COR-L47 (cell line): ENCODE measurements at places on chromosomes 11 and 22.
A peak's percentile ranks its signal among the peaks of the same experiment; 100 is the strongest.

DNA sequence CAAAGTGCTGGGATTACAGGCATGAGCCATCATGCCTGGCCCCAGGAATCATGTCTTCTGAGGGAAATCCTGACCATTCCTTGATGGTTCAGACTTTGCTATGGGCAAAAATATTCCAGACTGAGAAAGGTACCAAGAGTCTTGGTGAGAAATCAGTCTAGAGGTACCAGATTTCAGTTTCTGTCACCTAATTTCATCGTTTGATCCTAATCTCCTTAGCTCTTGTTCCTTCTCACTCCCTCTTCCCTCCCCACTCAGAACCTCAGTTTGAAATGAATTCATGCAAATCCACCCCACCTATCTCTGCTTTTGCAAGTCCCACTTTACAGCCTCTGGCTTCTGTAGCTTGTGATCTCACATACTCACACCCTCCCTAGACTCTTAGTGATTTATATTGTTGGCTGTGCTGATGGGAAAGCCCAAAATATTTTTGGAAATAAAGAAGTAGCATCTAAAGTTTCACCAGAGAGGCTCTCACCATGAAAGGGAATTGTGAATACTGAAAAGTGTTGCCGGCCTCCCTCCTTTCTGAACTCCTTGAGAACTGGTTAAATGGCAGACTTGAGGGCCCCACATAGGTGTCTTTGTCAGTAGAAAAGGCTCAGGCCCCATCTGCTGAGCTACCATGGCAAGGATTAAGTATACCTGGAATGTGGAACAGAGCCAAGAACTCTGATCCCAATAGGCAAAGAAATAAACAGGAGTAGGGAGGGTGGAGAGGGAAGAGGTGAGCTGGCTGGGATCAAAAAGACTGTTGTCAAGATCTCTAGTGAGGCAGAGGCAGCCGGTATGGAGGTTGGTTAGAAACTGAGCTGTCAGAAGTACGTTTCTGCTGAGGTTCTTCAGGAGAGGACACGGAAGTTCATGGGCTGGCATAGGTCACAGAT lies 190.5 kb upstream of the MTMR2 start:
- DNase-seq: no peak

DNA sequence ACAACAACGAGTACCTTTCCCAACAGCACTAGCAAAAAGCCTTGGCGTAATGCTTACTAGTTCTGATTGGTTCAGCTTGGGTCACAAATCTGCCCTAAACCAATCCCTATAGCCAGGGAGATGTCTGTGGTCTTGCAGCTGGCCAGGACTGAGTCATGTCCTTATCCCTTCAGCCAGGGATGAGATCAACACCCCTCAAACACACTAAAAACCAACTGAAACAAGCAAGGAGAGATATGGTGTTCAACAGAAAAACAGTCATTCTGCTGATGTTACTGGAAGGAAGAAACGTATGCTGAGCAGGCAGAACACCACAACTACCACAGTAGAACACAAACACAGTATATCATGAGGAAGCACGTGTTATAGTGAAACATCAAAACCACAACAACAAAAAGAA lies 375.6 kb downstream of the LARGE1 start:
- no peak for DNase-seq

GRCh38 chr11:67285541-67286498 lies 3.3 kb upstream of the ANKRD13D start:
- no peak for DNase-seq

DNA sequence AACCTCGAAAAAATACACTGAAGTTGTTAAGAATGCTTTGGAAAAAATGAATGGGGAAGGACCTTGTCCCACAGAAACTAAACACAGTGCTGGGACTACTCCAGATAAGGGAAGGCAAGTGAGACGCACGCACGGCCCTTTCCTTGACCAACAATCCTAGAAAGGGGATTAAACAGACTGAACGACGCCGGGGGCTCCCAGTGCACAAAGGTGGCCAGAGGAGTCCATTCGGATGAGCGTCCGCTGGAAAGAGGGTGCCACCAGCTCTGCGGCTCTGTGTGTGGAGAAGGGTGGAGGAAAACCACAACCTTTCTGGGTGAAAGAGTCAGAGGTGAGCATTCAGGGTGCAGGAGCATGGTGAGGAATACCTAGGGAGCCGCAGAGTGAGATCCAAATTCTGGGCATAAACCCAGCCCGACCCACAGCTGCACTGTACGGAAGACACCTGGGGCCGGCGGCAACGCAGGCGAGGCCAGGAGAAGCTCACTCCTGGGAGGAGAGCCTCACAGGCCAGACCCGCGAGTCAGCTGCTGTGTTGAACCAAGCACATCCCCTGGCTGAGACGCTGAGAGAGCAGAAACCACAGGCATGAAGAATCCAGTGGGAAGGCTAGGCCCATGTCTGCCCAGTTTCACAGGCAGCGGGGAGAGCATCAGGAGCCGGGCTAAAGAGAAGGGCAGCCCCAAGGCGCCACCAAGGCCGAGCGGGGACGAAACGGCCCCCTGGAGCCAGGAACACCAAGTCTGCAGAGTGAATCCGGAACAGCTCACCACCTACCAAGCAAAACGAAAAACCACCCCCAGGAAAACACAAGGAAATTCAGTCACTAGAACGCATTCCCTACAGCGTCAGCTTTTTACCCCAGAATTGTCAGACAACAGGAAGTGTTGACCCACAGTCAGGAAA lies 177.1 kb downstream of the BRD1 start:
- DNase-seq: no peak

- no peak for DNase-seq
Measured at GRCh38 chr22:47607486-47607885, 845.0 kb downstream of the TBC1D22A start.

GRCh38 chr11:7490535-7490934 lies 5.2 kb downstream of the OLFML1 start:
- DNase-seq: no peak

DNA sequence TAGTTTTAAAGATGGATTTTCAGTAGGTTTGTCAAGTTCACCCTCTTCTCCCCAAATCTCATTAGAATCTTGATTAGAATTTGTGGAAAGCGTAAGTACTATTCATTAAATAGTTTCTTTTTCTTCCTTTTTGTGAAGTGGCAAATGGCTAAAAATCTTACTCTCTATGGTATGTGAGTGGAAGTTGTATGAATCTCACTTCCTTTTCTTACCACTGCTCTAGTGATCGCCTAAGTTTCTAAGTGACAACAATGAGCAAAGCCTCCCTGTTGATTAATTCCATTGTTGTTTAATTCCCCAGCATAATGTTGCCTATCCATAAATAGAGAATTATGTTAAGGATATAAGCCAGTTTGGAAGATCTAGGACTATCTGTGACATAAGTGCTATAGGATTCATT lies 82.7 kb downstream of the PGR start:
- no peak for DNase-seq

DNA sequence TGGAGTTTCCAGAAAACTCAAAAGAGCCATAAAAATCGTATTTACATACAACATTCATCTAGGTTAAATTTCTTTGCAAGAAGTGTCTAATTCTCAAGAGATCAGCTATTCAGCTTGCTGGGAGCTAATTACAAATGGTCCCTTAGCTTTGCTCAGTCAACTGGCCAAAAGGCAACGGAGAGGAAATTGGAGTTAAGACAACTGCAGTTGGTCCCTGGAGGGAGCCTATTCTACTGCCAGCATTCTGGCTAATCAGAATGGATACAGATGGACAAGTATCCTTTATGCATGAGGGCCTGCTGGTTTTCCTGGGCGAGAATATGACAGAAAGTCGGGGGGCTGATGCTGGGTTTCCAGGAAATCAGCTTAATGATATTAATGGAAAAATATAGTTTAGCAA lies 45.5 kb downstream of the KCNJ1 start:
- no peak for DNase-seq

DNA sequence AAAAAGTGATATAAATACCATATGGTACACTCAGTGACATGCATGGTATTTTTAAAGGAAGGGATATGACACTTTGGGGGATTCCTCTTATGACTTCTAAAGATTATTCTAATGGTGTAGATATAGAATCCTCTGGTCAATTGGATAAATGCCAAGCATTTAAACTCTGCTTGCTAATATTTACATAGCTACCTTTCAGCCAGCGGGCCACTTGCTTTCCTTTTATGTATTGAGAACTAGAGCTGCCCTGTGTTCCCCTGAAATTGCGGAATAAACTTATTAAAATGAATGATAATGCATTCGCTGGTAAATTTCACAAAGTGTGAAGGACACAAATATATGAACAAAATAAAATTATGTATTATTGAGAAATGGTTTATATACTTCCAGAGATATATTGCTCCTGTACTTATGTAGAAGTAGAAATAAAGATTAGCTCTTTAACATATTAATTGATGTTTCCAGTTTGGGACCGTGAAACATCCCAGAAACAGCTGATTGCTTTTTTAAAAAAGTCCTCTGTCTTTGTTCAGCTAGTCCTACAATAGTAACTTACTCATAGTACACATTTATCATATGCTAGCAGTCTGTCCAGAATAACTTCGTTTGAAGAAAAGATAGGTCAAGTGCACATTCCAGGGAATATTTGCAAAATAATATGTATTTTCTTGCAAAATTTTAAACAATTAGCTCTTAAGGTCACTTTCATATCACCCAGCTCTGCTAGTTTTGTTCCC lies 40.1 kb upstream of the CARD18 start:
- peak; percentile 70 for DNase-seq

DNA sequence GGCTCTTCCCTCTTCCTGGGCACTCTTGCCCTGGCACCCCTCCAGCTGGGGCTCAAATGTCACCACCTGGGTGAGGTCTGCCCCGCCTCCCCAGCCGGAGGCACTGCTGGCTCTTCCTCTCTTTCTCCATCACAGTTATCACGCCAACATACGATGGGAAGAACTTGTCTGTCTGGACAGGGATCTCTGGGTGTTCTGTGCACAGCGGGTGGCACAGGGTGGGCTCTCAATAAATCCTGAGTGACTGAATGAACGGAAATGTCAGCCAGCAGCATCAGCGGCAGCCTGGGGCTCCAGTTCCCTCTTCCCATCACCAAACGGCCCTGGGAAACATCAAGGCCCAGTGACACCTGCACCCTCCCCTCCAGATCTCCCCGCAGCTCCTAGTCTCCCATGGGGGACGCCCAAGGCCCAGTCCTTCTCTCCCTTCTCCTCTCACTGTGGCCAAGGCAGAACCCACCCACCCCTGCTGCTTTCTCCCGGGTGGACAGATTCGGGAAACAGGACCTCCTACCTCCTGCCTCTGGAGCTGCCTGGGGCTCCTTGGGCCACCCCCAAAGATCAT lies 440 bp upstream of the SLC25A45 start:
- DNase-seq: peak; percentile 77

DNA sequence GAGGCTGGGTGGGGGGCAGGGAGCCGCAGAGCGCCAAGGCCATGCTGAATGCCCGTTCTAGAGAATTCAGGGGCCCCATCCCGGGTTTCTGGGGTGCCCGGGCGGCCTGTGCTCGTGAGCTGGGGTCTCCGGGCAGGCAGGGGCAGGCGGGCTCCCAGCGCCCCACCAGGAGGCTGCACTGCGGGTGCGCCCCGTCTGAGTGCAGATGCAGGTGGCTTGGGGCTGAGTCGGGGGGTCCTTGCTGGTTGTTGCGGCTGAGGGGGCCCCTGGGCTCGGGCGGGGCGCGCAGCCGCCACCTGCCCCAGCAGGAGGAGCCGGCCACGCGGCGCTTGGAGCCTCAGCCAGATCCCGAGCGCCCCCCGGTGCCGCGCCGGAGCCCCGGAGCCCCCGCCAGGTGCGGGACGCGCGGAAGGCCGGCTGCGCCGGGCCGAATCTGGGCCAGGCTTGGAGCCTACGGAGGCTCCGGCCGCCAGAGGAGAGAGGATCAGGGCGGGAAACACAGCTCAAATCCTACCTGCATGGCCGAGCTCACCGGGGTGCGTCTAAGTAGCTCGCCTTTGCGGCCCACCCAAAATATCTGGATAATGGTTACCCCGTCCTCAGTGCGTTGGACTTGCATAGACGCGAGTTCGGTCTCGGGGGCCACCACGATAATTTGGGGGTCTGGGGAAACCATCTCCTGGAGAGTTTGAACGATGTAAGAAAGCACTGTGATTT lies 590 bp upstream of the IGF2 start:
- peak; percentile 16 for DNase-seq

DNA sequence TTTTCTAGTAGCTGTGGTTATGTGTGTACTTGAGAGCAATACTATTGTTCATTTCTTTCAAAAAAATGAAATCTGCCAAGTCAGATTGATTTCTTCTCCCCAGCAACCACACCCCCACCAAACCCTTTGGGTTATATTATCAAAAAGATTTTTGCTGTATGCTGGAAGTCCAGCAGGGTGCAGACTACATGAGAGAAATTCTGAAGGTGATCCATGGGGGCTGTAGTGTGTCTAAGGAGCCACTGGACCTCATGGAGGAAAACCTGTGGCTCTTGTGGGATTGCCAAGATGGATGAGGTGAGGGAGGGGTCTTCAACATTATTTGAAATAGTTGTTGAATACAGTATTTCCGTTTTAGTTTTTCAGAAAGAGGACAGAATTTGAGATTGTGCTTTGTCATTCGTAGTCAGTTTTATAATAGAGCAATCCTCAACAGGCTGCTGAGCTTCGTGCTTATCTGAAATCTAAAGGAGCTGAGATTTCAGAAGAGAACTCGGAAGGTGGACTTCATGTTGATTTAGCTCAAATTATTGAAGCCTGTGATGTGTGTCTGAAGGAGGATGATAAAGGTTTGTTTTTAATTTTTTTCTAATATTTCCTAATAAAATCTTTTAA lies 3.1 kb downstream of the EIF3M start:
- DNase-seq: no peak

GRCh38 chr11:29449281-29450074 lies 567.4 kb downstream of the KCNA4 start:
- no peak for DNase-seq
